ENCODE measurements at places on chromosomes 2 and 18.

- DNase-seq = no peak
Observed at GRCh38 chr2:224309176-224309575, 92.7 kb downstream of the FAM124B start.

- no peak for DNase-seq
Observed at GRCh38 chr18:76981396-76981968, 151.1 kb downstream of the MBP start.

- no peak for DNase-seq
Observed at GRCh38 chr2:2563309-2563860, 232.3 kb upstream of the MYT1L start.

DNA sequence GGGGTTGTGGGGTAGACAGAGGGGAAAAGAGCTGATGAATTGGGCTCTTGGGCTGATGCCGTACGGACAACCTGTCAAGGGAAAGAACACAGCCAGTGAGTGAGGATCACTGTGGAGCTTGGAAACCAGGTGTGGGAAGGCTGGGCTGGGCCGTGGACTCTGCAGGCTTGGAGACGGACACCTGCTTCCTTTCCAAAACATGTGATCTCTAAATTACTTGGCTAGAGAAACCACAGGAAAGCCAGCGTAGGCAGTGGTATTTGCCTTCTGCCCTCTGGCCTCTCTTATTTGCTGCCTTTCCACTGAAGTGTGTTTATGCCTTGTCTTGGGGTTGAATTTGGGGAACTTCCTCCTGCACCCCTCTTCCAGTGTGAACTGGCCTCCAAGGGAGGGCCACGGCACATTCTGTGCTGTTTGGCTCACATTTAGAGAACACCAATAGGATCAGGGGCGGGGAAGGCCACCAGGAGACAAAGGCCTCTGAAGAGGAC lies 267.7 kb downstream of the PRKCE start:
- DNase-seq = no peak

DNA sequence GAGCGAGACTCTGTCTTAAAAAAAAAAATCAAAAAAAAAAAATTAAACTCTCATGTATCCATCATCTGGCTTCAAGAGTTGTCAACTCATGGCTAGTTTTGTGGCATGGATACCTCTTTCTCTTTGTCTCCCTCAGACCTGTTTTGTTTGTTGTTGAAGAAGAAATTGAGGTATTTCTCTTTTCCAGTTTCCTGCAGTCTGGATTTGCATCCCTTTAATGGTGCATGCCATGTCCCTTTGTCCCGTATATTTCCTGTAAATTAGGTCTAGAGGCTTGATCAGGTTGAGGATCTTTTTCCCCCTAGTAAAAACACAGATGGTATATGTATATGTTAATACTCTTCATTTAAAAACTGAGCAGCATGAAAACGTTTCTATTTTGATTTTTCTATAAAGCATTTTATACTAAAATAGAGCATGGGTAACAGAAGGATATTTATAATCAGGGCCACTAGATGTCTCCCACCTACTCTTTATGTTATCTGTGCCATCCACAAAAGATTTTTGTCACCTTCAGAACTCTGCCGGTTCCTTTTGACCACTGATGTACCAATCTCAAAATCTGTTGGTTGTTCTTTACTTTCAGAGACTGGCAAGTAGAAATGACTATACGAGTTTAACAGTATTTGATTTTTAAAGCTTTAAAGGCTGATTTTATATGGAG lies 80.1 kb downstream of the GALNT1 start:
- no peak for DNase-seq

DNA sequence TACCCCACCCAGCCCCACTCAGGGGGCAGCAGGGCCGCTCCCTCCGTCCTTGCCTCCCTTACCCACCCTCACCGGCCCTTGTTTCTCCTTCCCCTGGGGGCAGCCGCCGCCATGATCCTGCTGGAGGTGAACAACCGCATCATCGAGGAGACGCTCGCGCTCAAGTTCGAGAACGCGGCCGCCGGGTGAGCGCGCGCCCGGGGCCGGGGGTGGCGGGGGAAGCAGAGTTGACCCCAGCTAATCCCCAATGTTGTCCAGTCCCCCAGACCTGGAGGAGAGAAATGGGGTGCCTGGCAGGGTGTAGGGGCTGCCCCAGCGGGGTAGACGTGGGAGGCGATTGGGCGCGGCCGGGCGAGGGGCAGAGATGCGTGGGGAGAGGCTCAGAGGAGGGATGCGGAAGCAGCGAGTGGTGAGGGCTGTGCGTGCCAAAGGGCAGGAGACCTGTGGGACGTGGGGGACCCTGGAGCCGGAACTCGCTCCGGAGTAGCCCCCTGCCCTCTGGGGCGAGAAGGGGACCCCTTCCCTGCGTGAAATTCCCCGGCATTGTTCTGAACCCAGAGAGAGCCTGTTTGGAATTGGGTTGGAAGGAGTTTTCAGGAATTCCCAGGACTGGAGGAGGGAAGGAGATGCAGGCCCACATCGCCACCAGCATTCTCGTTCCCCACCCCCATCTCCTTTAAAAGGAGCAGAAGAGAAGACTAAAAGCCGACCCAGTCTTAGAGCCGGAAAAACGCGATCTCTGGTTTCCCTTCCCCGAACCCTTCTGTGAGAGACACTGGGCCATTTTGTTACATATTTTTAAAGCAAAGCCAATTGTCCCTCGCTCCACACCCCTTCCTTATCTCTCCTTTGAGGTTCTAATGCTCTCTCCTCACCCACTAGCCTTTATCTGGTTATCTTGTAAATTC lies 625 bp downstream of the ARPC2 start:
- no peak for DNase-seq

- DNase-seq = no peak
Observed at GRCh38 chr2:238965371-238966071, 117.6 kb downstream of the TWIST2 start.

- DNase-seq = no peak
Observed at GRCh38 chr2:176626796-176627195, 357.6 kb downstream of the MTX2 start.

DNA sequence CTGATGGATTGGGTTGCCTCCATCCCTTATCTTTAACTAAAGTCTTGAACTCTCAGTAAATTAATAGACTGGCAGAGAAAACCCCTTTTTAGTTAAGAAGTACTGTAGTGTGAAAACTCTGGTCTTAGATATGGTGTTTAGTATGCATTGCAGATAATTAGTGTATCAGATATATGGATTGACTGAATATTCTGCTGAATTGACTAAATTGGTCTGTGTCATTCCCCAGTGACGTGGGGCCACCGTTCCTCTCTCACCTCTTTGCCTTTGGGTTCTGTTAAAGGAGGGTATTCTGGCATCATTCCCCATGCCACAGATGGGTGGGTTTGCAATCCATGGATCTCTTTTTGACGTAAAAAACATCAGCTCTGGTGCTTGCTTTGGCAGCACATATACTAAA lies 67.1 kb upstream of the XPO1 start:
- no peak for DNase-seq

DNA sequence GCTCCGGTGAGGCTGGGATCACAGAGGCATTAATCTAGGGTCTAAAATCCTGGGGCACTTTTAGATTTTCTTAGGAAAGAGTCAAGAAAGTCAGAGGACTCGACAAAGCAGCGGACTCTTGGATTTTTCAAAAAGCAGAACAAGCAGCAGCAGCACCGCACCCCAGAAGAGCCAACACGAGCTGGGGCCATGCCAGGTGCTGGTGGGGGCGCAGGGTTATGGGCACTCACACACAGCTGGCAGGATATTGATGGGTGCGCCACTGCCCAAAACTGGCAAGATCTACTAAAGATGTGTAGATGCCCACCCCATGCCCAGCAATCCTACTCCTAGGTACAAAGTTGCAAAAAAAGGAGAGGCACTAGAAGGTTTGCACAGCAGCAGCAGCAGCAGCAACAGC lies 33.9 kb upstream of the SEMA4C start:
- DNase-seq = no peak

Measured in left renal pelvis (tissue), 4 donors.